ENCODE measurements at places on chromosomes 13 and 19.

GRCh38 chr13:39688278-39688677 is 32.8 kb downstream of the COG6 start:
- DNase-seq: no peak

DNA sequence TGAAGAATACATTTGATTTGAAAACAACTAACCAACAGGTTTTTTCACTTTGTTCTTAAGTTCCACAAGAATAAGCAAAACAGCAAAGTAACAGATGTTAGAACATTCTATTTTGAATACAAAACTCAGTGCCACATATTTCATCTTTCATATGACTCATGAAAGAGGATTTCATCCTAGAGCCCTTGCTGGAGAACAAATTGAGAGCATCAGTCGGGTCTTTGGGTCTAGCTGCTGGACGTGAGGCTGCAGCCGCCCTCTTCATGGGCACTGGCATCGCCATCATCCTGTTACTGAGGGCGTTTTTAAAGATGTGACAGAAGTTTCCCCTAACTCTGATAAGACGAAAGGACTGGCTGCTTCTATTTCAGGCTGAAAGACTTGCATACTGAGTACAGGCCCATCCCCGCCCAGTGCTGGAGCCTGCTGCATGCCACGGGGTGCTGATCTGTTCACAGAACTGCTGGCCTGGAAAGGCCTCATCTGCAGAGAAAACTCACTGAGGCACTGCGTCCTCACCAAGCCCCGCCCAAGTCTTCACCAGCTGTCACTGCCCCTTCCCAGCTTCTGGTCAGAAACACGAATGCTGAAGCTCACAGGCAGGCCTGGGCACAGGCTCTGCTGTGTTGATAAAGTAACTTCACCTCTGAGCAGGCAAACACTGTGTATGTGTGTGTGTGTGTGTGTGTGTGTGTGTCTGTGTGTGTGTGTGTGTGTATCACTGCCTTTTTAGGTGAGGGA is 101.4 kb downstream of the TUBGCP3 start:
- no peak for DNase-seq

GRCh38 chr13:23928985-23929384 is 31.7 kb upstream of the C1QTNF9B start:
- DNase-seq: no peak

GRCh38 chr19:5666921-5667610 is 13.2 kb downstream of the MICOS13 start:
- no peak for DNase-seq

- DNase-seq: no peak
Observed at GRCh38 chr13:40063703-40064102, 408.2 kb downstream of the COG6 start.

DNA sequence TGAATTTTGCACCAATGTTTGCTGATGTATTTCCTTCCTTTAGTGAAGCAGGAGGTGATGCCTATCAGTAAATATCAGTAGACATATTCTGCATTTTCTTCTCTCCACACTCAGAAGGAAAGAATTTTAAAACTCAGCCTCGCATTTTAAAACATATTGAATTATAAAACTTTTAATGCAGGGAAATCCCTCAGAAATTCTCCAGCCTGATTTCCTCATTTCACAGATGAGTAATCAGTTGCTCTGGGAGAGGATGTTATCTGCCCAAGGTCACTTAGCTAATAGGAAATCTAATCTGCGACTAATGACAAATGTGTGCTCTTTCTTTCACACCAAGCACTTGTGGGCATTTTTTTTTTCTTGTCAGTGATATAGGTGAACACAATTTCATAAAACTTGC is 320.6 kb downstream of the ITGBL1 start:
- DNase-seq: no peak

GRCh38 chr19:38801359-38802095 is 11.2 kb downstream of the LGALS4 start:
- no peak for DNase-seq
